ENCODE measurements at places on chromosomes 5 and 9.

GRCh38 chr9:32385152-32385884, 875 bp downstream of the ACO1 start:
- no peak for DNase-seq

DNA sequence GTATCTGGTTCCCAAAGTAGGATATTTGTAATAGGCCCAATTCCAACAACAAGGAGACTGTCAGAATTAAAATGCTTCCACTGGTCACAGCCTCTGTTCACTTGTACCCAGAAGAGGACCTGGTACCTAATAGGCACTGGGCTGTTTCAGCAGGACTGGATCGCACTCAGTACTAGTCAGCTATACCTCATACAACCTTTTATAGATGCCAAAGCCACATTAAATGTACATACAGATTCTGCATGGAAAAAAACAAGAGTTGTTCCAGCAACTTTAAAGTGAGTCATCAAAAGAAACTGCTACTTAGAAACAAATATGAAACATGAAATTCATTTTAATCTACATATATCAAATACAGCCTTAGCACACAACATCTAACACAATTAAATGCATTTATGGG, 87.5 kb downstream of the GPR21 start:
- no peak for DNase-seq

DNA sequence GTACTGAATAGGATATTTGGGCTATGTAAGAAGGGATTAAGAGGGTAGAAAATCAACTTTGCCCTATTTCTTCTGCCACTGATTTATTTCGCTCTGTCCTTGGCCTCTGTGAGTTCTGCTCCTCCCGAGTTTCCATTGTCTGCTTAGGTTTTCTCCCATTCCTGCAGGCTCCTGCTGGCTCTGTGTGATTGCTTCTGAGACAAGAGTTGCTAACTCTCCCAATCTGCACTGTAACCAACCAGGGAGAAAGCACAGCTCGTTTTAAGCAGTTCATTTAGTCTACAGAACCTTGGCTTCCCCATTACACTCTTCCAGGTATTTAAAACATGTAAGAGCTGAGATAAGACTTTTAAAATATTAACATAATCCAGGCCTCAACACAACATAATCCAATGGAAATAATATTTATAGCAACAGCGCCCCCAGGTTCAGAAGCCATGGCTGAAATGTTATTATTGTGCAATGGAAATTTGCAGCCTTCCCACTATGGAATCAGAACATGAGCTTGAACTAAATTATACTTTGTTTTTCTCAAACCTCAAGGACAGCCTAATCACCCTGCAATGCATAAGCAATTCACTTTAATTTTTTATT, 203.5 kb downstream of the ERCC6L2 start:
- no peak for DNase-seq

DNA sequence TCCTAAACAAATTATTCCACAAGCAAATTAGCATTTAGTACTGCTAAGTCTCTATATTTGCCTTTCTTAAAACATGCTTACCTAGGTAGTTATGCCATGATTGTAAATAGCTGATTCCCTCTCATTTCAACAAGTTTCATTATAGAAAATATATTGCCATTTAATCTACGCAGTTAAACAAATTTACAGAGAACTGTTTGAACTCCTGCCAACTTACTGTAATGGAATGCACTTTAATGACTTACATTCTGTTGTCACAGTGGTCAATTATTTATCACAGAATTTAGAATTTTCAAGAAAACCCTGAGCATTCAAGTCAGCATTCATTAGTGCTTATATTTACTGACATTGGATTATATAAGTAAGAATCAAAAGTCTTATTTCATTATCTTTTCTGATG, 19.6 kb downstream of the SLC38A9 start:
- DNase-seq = no peak

GRCh38 chr9:93235300-93235960, 51.5 kb downstream of the WNK2 start:
- no peak for DNase-seq

All from neural crest cell (in vitro differentiated cells).